ENCODE measurements at places on chromosomes 16 and 17. TPM values are rescaled to one million over a fixed set of nuclear protein-coding genes. Genes with fewer than 3 reads are reported as not detected.

HID1 gene
- total RNA-seq = 7.0 TPM

GNAO1 gene
- total RNA-seq = not detected

- DNase-seq = no peak
These were observed 50.0 kb upstream of the CCL1 start for GRCh38 chr17:34412965-34413441.

GRCh38 chr16:24255456-24256371 lies at the start of gene CACNG3:
CACNG3 (plus strand) TSS chr16:24256335; CDS start chr16:24256755, 420 bp downstream.
- peak; percentile 47 for DNase-seq

GRCh38 chr17:15298176-15298575 lies 33.0 kb upstream of the PMP22 start:
- no peak for DNase-seq
